ENCODE measurements at places on chromosomes 12 and 14.

GRCh38 chr12:109595321-109595902 is 21.8 kb downstream of the MVK start:
- DNase-seq, result no peak

- DNase-seq, result no peak
Observed at GRCh38 chr12:122825773-122826724, 9.2 kb upstream of the HIP1R start.

GRCh38 chr12:31007636-31008175 is 66.0 kb upstream of the DDX11 start:
- no peak for DNase-seq

GRCh38 chr12:70043490-70044138 is 199.6 kb upstream of the CNOT2 start:
- DNase-seq, result no peak

GRCh38 chr14:88995437-88996198 is 171.2 kb downstream of the TTC8 start:
- no peak for DNase-seq

GRCh38 chr12:99523853-99524252 is 123.7 kb upstream of the GARIN6 start:
- DNase-seq, result no peak

DNA sequence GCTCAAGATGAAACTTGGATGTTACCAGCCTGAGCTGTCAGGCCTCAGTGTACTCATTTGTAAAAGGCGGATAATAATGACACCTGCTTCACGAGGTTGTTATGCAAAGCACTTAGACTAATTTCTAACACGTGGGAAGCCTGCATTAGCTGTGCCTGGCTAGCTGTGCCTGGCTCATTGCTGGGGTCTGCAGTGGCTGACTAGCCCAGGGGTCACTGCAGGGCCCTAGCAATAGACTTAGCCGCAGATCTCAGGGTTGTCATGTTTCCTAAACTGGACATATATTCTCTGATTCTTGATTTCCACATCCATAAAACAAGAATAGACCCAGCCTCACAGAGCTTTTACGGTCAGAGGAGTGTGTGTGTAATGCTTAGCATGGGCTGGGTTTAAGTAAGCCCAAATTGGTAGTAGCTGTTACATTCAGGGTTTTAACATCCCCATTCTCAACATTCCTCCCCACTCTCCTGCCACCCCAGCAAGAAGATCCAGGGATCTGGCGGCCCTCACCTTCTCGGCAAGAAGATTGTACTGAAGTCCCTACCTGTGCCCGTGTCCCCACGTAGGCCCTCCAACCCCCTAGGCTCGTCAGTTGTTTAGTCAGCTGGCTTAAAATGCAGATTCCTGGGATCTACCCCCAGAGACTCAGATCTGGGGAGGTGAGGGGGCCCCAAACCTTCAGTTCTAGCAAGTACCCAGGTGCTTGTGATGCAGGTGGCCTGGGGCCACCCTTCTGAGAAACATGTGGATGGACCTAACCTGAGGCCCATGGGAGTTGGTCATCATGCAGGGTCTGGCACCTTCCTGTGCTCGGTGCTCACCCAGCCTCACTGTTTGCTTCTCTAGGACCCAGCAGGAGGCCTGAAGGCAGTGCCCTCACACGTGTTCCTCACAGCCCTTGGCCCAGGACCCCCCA is 8.6 kb downstream of the NR4A1 start:
- DNase-seq, result peak; percentile 33

GRCh38 chr12:79841878-79842265 is 93.0 kb downstream of the PPP1R12A start:
- no peak for DNase-seq

GRCh38 chr14:105467942-105468471 is 6.6 kb upstream of the CRIP2 start:
- DNase-seq, result no peak

DNA sequence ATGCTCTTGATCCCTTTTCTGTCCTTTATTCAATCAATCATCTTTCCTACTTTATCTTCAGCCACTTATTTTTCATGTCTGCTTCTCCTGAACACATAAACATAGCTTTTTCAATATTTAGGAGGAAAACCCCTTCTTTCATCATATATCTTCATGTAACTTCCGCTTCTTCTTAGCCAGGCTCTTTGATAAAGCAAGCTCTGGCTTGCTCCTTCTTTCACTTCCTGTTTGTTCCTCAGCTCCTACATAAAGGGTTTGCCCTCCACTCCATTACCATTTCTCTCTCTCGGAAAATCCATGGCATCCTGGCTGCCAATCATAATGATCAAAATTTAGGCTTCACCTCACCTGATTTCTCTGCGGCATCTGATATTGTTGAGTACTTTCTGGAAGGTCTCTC is 33.7 kb upstream of the HELB start:
- DNase-seq, result no peak

DNA sequence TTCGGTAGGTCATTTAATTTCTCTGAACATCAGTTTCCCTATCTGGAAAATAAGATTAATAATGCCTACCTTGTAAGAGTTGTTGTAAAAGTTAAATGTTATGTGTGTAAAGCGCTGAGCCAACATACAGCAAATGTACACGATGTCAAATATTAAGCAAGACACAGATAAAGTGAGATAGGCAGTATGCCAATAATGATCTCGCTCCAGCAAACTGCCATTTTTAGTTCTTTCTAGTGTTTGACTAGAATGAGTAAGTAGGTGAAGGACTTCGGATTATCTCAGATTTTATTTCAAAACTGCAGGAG is 840 bp downstream of the DHRS7 start:
- DNase-seq, result no peak

DNA sequence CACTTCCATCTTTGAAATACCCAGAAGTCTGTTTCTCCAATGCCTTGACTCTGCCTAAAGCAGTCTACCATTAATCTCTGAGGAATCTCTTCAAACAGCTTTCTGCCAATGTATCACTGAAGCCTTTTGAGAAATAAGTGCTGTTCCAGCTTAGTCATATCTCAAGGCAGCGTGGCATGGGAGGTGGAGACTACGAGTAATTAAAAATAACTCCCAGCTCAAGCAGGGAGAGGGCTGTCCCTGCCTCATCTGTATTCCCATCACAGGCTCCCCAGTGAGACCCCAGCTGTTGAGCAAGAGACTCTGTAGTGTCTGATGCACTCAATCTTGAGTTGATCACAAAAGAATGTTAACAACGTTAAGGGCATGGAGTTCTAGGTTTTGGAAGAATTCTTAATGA is 700.6 kb downstream of the DIO2 start:
- DNase-seq, result no peak

DNA sequence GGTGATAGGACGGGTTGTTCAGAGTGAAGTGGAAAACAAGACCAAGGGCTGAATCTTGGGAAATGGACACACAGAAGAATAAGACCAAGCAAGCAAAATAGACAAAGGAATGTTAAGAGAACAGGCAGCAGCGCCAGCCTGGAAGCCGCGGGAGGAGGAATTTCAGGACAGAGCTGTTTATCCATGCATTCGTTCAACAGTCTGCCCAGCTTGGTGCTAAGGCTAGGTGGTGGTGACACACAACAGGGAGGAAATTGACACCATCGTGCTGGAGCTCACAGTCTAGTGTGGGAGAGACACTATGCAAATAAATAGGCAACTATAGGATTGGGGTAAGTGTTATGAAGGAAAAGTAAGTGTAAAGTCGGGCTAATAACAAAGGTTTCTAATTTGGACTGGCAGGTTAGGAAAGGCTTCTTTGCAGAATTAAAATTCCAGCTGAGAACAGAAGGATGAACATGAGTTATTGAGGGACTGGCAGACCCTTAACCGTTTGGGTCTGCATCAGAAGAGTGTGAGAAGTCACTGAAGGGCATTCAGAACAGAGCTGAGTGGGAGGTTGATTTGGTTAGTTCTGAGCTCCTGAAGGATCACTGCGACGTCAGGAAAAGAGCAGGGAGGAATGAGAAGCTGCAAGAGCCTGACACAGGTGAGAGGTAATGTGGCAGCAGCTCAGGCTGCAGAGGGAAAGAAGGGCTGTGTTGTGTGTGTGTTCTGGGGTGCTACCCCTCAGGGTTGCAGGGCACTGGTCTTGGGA is 242.6 kb upstream of the FKBP4 start:
- DNase-seq, result no peak

DNA sequence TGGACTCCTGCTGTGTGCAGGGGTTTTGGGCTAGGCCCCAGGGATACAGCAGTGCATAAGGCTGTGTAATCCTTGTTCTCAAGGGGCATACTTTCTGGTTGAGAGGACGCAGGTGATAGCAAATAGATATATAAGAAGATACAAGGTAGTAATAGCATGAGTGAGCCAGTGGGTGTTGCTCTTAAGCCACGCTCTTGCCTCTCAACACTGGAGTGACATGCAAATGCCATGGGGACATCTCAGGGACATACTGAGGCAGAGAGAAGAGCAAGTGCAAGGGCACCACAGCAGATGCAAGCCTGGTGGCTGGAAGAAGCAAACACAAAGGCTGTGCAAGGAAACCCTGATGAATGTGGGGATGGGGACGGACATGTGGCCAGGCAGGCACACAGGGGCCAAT is 223.3 kb downstream of the CHST11 start:
- DNase-seq, result peak; percentile 29

DNA sequence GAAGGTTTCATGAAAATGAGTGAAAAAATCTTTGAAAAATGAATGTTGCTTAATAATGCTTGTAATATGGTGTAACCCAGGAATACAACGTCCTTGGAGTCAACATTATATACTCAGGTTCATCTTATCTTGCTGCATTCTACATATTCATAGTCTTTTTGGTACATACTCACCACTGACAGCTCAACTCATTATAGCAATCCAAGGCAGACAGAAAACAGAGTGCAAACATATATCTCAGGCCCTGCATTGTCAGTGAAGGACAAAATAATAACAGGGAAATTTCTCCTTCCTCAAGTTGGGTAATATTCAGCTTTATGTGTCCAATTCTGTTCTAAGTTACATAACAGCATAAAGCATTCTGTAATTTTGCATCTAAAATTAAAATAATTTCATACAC is 1353.0 kb upstream of the SEL1L start:
- DNase-seq, result no peak

DNA sequence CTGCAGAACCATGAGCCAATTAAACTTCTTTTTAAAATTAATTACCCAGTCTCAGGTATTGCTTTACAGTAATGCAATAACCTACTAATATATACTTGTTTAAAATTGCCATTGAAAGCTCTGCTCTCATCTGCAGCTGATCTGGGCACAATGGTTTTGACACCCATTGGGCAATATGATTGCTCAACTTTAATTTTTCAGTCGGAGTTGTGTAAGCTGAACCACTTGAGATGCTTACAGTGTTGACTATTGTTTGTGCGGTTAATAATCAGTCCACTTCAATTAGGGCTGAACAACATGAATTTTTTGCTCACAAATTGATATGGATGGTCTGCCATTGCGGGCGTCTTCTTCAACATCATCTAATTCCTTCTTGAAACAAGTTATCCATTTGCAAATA is 18.0 kb upstream of the OR4K5 start:
- no peak for DNase-seq

GRCh38 chr12:9687228-9687627 is 17.7 kb downstream of the CLEC2D start:
- no peak for DNase-seq

DNA sequence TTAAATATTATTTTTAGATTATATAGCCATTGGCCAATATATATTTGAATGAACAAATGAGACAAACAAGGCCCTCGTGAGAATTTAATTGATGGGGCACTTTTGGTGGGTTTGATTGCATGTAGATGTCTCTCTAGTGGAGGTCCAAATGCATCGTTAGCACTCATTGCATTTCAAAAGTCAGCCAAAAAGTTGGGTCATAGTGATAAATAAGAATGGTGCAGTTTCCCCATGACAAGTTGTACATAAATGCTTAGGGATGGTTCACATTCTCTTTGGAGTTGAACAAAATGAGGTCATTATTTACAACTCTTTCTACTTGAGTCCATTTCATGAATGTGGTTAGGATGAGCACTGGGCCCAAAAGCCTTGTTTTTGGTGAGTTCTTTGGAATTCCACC is 1.0 kb downstream of the BEST3 start:
- no peak for DNase-seq

DNA sequence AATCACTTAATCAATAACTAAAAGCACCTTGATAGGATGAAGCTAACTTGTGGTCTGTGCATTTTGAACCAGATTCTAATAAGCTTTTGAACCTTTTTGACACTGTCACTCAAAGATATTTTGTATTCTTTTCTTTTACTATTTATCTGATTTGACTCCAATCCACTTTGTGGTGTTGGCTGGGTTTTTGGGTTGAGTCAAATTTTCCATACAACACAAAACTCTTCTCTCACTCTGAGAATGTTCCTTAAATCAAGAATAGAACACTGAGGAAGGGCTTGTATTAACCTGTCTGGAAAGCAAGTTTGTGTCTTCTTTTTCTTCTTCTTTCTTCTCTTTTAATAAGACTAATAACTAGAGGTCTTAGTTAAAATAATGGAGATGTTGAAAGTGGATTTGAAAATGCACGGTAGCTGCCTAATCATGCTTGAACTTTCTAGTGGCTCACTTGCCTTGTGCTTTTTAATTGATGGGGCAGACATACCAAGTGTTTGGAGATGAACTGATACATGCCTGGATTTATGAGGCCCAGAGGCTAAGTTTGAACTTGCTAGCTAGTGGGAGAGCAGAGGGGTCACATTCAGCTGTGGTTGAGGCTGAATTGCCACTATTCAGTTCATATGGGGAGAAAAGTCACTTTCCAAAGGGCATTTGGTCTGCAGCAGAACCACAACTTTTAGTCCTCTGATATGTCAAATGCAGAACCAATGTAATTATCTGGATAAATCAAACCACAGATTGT is 93.5 kb upstream of the PTHLH start:
- DNase-seq, result no peak

DNA sequence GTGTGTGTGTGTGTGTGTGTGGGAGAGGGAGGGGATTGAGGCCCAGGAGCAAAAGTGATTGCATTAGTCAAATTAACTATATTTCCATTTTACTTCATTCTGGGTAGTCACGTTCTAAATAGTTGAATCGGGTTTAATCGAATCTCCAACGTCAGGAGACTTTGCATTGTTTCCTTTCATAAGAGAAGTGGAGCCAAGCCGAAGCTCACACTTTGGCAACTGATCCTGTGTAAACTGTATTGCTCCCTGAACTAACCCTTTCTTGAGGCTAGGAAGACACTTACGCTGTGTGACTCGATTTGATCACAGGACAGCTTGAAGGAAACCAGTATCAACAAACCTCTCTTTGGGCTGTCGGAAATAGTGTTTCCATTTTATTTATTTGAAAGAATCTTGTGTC is 363.4 kb upstream of the ATP2B1 start:
- DNase-seq, result no peak

DNA sequence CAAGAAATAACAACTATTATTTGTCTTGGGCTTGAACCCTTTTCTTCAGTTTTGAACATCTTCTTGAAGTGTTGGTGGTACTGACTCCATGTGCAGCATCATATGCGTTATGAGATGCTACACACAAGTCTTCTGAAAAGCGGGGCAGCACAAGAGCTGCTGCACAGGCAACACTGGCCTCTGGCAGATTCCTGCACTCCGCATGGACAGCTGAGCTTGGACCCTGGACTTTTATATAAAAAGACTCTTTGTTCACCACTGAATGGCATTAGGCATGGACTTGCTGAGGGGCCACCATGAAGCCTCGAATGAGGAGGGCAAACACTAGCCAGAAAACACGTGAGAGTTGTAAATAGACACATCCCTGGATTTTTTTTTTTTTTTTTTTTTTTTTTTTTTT is 210.8 kb upstream of the NPAS3 start:
- DNase-seq, result no peak

- DNase-seq, result no peak
Observed at GRCh38 chr14:86761611-86762010, 1231.4 kb downstream of the GALC start.

GRCh38 chr12:32836710-32837109 is 59.9 kb downstream of the PKP2 start:
- no peak for DNase-seq

All from NCI-H2081 (cell line).